Hematopoietic multipotent progenitor cell treated with erythropoietin and hydrocortisone succinate and interleukin-3 and kit ligand, for 4 days (in vitro differentiated cells): ENCODE measurements at places on chromosomes 4 and X.

DNA sequence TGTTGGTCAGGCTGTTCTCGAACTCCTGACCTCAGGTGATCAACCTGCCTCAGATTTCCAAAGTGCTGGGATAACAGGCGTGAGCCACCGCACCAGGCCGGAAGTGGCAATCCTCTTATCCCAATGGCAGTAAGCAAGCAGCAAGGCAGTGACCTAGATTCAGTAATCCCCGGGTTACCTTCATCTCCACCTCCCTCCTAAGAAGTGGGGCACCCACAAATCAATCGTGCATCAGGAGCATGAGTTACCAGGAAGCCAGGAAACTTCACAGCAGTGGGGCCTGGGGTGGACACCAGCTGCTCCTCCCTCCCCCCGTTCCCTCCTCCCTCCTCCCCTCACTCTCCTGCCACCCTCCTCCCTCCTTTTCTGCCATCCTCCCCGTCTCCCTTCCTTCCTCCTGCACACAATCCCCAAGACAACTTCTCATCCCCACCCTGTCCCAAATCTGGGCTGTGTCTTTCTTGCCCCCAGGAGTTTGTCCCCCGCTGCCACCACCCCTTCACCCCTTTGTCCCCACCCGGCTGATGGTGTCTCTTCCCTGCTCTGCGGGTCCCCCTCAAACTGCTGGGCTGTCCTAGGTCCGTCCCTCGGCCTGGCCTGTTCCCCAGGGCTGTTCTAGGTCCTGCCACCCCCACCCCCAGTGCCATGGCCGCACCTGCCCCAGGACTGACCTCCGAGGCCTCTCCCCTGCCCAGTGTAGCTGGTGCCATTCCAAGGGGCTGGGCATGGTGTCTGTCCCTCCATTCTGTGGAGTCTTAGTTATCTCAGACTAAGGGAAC, 2.2 kb downstream of the PDE6B start:
- DNase-seq = no peak

DNA sequence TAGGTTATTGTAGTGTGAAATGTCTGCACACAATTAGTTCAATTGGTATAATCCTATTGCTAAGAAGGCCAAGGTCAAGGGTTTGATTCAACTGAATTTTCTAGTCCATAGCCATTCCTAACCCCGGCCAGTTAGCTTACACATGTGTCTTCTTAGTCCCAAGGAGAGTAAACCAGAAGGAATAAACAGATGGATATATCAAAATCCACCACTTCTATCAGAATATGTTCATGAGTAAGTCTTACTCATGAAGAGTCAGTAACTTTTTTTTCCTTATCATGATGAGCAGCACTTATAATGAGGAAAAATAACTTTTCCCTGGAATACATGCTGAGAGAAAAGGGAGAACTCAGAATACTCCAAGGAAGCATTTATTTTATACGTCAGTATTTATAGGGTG, 9.5 kb downstream of the HHIP start:
- no peak for DNase-seq

DNA sequence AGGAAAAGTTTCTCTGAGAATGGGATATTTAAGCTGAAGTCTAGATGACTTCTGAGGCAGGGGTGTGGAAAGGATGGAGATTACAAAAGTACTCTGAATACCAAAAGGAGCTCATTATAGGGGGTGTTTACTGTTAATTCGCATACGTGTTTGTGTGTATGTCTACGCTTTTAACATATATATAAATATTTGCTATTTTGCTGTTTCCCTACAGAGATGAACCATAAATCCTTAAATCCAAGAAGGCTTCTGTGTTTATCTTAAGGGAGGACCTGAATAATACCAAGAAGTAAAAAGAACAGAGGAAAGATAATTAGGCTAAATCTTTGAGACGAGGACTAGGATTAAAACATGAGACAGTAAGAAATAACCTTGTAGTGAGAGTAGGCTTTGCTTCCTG, 166.0 kb downstream of the ARAP2 start:
- no peak for DNase-seq

GRCh38 chr4:40586729-40587128, 42.9 kb downstream of the RBM47 start:
- no peak for DNase-seq

DNA sequence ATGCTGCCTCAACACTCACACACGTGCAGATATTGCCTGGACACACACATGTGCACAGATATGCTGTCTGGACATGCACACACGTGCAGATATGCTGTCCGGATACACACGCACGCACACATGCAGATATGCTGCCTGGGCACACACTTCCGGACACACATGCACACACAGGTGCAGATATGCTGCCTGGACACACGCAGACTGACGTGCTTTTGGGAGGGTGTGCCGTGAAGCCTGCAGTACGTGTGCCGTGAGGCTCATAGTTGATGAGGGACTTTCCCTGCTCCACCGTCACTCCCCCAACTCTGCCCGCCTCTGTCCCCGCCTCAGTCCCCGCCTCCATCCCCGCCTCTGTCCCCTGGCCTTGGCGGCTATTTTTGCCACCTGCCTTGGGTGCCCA, 14.7 kb downstream of the FGFRL1 start:
- DNase-seq = peak; percentile 59

DNA sequence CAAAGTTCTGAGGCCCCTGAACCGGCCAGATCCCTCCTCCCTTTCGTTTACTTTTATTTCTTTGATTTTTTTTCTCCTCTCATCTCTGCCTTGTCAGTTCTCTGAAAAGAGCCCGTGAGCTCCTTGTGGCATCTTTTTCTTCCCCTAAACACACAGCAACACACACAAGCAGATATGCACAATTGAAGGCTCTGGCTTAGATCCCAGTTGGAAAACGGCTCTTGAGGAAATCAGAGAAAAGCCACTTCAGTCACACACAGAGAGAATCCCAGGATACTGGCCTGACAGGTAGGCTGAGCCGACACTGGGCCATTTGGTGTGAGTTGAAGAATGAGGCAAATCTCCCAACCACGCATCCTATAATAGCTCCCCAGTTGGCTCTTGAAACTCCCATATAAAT, 12.9 kb downstream of the DIPK2B start:
- no peak for DNase-seq

DNA sequence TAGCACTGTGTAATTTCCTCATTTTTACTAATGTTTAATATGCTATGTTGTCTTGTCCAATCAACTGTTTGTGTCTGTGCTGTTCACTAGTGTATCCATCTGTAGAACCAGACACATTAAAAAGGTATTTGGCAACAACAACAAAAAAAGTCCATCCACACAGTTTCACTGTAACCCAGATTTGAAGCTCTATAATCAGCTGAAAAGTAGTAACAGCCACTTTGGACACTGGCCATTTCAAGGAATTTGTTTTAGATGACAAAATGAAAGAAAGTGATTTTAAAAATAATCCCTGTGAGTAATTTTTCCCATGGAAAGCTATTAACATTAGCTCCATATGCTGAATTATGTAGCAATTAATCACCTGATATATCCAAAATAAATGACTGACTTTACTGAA, 2.2 kb upstream of the FBXL5 start:
- DNase-seq = no peak

- DNase-seq = peak; percentile 88
These were observed at the start of gene FGFBP2 for GRCh38 chr4:15963001-15963451. Gene FGFBP2, minus strand, starts transcription at chr4:15963175. Its CDS starts 46 bp downstream, at chr4:15963129.
